ENCODE measurements at places on chromosomes 2 and 18.

DNA sequence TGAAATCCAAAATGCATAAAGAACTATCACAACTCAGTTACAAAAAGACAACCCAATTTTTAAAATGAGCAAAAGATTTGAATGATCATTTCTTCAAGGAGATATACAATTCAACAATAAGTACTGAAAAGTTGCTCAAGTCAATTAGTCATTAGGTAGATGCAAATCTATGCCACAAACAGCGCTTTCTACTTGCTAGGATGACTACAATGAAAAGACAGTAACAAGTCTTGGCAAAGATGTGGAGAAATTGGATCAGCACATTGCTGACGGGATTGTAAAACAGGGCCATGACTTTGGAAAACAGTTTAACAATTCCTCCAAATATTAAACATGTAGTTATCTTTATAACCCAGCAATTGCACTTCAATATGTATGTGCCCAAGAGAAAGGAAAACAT is 166.3 kb upstream of the MC4R start:
- ATAC-seq: no peak

- no peak for ATAC-seq
Measured at GRCh38 chr2:241007111-241007510, 8.7 kb downstream of the SNED1 start.

- ATAC-seq: no peak
Measured at GRCh38 chr18:27382567-27383216, 197.6 kb upstream of the CHST9 start.

DNA sequence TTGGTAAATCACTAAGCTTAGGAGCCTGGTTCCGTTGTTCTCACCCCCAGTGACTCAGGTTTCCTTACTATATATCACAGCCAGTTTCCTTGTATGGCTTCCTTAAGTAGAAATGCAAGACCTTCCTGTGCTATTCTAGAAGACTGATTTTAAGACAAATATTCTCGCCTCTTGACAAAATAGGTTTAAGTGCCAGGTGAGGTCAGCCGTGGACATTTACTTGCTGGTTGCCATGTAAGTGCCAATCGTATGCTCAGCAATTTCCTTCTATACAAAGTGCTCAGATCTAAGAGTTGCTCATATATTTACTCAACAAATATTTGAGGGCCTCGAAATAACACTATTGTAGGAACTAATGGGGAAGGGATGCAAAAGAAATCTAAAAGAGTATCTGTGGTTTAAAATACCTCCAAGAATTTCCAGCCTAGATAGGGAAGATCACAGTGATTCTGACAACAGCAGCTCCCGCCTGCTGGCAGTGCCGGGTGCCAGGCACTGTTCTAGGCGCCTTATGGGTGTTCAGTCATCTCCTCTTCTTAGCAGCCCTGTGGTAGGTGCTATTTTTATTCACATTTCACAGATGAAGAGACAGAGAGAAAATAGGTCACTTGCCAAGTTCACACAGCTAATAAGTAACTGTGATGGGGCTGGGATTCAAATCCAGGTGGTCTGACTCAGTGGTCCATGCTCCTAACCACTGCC is 95.3 kb upstream of the B3GNT7 start:
- ATAC-seq: no peak

GRCh38 chr18:11587432-11587831 is 22.0 kb upstream of the SLC35G4 start:
- no peak for ATAC-seq
